NCI-H2081 treated with DMSO at 0.1 percent for 48 hours (cell line): ENCODE measurements at places on chromosomes 16 and 17.

DNA sequence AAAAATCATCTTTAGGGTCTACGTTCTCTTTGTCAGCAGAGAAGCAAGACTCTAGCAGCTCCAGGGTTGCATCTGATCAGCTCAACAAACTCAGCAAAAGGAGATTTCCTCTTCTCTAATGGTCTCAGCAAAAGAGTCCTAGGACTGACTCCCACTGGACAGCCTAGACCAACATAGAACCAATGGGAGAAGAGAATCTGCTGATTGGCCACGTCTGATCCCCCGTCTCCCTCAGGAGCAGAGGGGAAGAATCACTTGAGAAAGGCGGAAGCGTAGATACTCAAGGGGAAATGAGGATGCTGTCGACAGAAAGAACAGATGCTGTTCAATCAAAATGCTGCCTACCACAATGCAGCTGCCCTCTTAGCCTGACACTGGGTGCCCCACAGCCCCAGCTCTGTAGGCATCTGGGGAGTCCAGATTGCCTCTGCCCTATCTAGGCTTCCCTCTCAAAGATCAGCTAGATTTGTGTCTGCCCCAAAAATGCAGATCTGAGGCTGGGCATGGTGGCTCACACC lies 31.5 kb upstream of the EMP2 start:
- no peak for DNase-seq

DNA sequence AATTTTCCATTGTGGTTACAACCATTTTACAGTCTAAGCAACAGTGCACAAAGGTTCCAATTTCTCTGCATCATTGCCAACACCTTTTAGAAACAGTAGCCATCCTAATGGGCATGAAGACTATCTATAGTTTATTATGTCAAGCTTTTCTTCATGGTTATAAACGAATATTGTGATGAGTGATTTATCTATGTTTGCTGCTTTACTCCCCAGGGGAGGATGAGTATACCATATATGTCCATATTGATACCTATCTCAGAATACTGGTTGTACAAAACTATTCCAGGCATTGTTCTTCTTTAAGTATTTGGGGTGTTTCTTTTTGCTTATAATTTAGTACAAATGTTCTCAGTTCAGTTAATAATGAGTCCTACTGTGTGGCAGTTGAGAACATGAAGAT lies 98.3 kb downstream of the PRKCA start:
- no peak for DNase-seq

GRCh38 chr17:28039251-28039650 lies 3.2 kb upstream of the NLK start:
- DNase-seq, result no peak

GRCh38 chr16:70331588-70332358 lies 14.9 kb upstream of the DDX19A start:
- no peak for DNase-seq

- no peak for DNase-seq
Observed at GRCh38 chr16:66662445-66663194, 33.9 kb downstream of the CMTM4 start.

DNA sequence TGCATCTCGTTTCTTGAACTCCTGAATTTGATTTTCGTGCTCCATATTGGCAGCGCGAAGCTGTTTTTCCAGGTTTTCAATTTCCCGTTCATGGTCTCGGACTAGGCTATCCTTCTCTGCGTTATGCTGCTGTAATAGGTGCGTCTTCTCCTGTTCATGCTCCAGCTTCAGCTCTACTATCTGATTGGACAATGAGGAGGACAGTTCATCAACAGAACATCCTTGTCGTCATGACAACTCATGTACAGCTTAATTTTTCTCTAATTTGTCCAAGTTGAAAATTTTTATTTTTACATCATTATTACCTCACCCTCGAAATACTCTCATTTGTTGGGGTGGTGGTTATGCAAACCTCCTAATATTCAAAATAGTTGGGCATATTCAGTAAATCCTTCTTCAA lies 289.8 kb downstream of the CEP112 start:
- peak; percentile 85 for DNase-seq

- DNase-seq, result no peak
Observed at GRCh38 chr17:1995907-1996799, 29.0 kb downstream of the RTN4RL1 start.

GRCh38 chr16:10370096-10370726 lies 15.7 kb upstream of the ATF7IP2 start:
- DNase-seq, result no peak

GRCh38 chr17:37802061-37802595 lies 57.3 kb upstream of the HNF1B start:
- DNase-seq, result no peak

GRCh38 chr16:19479302-19479721 lies 42.6 kb downstream of the GDE1 start:
- no peak for DNase-seq

GRCh38 chr16:4795181-4795827 lies at the start of gene SMIM22:
Gene SMIM22, plus strand, starts transcription at chr16:4795369. Its CDS starts 366 bp downstream, at chr16:4795735.
- DNase-seq, result no peak

- DNase-seq, result no peak
Observed at GRCh38 chr17:49971848-49972485, 3.0 kb downstream of the DLX4 start.

- DNase-seq, result no peak
Observed at GRCh38 chr16:35352431-35352830, 1893.0 kb downstream of the TP53TG3F start.

DNA sequence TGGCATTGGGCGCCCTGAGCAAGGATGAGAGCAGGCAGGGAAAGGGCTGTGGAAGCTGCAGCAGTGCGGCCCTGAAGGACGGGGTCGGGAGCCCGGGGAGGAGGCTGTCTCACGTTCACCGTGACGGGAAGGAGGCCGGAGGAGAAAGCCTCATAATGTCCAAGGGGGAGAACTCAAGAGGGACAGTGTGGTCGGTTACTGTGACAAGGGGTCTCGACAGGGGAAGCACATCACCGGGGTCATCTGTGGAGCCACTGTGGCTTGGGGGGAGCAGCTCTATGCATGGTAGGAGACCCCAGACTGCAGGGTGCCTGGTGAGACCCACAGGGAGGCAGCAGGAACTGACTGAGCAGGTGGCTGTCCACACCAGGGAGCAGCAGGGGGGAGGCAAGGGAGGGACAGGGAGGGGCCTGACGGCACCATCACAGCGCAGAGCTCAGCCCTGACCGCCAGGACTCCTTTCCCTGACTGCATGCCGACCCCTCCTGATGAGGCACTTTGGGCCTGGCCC lies 154.6 kb upstream of the CHMP6 start:
- DNase-seq, result no peak

- DNase-seq, result no peak
Observed at GRCh38 chr17:68468334-68468733, 11.0 kb upstream of the WIPI1 start.

- no peak for DNase-seq
Observed at GRCh38 chr17:77208217-77208808, 67.5 kb downstream of the SEC14L1 start.

DNA sequence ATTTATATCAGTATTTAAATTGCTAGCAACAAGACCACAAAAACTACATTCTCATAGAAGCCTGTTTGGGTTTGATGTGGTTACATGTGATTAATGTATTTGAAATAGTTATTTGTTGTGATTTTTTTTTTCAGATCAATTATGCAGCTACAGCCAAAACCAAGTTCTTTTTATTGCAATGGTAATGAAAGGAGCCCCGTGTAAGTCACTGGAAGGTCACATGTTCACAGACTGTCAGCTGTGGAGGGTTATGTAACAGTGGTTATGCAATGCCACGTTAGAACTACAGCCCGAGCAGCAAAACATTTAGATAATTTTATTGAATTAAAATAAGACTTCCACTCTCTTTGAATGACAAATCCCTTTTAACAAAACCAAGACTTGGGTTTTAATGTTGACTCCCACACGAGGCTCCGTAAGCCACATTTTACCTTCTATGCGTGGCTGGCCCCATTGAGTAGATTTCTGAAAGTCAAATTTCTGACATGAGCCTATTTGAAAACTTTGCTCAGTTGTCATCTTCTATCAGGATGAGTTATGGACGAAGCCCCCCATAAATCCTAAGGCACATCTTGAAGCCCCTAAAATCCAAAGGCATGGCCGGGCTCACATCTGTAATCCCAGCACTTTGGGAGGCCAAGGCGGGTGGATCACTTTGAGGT lies 41.8 kb upstream of the SEC14L1 start:
- DNase-seq, result no peak

DNA sequence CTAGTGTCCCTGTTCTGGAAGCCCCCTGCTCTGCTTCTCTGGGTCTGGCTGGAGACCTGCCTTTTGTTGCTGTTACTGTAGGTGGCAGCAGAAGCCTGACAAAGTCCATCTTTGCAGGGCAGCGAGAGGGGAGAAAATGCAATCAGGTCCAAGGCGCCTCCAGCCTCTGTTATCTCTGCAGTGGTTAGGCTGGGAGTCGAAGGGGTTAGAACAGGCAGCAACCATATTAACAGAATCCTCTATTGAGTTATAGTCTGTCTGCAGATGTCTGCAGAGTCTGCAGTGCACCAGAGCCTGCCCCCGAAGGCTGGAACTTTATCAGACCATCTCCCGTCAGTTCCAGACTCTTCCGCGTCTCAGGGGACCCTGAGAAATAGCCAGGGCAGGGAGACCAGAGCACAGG lies 404.9 kb upstream of the EEF2KMT start:
- DNase-seq, result no peak

GRCh38 chr17:27609611-27610303 lies 21.2 kb upstream of the LGALS9 start:
- DNase-seq, result no peak

GRCh38 chr17:76530095-76530723 lies 7.3 kb downstream of the CYGB start:
- DNase-seq, result no peak

- DNase-seq, result no peak
Observed at GRCh38 chr16:66949472-66949871, 11.6 kb upstream of the CES3 start.

- DNase-seq, result no peak
Observed at GRCh38 chr17:50882851-50883250, 16.7 kb upstream of the TOB1 start.

DNA sequence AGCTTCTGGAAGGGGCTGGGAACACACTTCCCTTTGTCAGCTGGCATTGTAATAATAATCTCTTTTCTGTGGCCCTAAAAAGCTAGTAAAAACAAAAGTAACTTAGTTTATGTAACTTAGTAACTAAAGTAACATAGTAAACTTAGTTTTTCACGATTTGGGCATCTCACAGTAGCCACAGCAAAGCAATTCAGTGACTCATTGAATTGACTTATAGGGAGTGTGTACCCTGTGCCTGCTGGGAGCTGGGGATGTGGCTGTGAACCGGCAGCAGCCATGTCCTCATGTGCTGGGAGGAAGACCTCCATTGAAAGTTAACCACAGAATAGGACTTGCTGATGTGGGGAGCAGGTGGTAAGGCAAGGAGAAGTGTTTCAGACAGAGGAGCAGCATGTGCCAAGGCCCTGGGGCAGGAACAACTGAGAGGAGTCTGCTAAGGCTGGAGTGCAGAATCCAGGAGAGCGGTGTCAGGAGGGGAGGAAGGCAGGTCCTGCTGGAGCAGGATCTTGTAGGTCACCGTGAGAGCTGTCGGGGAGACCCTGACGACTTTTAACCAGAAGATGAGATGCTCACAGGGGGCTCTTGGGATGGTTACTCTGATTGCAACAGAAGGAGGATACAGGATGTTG lies 112.8 kb downstream of the PLCG2 start:
- DNase-seq, result no peak

GRCh38 chr17:42040818-42041217 lies 9.6 kb downstream of the C17orf113 start:
- no peak for DNase-seq

DNA sequence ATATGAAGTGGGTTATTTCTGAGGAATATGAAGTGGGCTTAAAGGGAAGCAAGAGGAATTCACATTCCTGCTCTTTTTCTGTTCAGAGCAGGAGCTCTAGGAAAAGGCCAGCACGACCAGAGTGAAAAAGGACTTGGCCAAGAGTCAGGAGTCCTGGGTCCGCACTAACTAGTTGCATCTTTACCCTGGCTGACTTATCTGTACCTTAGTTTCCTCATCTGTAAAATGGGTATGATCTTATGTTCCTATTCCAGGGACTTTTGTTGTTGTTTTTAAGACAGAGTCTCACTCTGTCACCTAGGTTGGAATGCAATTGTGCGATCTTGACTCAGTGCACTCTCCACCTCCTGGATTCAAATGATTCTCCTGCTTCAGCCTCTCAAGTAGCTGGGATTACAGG lies 52.5 kb downstream of the CNGB1 start:
- DNase-seq, result no peak

GRCh38 chr17:4908301-4908700 lies 5.4 kb upstream of the CHRNE start:
- no peak for DNase-seq

- no peak for DNase-seq
Observed at GRCh38 chr16:73166441-73166851, 118.5 kb upstream of the ZFHX3 start.

- DNase-seq, result no peak
Observed at GRCh38 chr17:81403671-81404534, 8.6 kb downstream of the BAHCC1 start.

DNA sequence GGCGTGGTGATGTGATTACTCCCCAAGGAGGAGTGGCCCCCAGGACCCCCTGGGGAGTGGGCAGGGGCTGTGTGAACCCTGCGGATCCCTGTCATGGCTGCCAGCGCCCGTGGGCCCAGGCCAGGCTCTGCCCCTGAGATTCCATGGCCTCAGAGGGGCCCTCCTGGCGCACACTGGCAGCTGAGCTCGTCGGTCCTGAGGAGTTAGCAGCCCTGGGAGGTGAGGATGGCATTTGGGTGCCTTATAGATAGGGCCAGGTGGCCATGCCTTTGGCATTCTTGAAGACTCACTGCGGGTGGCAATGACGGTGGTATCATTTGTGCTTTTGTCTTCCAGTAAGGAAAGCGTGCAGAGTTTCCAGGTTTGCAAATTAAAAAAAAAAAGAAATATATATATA lies 146.8 kb upstream of the GSE1 start:
- DNase-seq, result no peak

DNA sequence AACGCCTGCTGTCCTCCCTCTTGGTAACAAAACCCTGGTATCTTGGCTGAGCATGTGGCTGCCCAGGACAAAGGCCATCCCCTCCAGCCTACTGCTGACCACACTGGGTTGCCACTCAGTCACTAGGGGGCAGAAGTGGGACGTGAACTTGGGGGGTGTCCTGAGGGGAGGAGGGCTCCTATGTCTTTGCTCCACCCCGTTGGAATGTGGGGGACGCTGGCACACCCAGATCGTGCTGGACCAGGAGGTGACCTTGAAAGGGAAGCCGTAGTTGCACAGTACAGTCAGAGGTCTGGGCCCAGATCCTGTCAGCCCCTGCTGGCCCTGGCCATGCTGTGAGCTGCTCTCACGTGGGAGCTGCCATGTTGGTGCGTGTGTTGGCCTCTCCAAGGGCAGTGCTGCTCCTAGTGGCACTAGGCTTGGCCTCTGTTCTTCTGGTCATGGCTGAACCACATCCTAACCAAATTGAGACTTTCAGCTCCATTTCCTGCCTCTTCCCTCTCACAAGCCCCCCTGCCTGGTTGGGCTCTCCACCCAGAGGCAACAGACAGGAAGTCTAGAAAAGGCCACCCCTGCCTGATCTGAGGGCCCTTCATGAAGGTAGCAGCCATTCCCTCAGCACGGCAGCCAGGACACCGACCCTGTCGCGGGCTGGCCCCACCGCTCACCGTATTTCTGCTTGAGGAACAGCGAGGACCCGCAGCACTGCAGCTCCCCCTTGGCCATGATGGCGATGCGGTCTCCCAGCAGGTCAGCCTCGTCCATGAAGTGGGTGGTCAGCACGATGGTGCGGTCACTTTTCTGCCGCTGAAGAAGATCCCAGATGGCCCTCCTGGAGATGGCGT lies 29.0 kb upstream of the RNPS1 start:
- DNase-seq, result no peak
